ENCODE measurements at places on chromosomes 7 and 10. TPM values are rescaled to one million over a fixed set of nuclear protein-coding genes. Genes with fewer than 3 reads are reported as not detected.

The PVRIG gene
- 2.2 TPM for total RNA-seq

- no peak for ATAC-seq
Measured at GRCh38 chr10:110571093-110571743, 3.7 kb downstream of the SMC3 start.

The ANKRD7 gene
- 0.94 TPM for total RNA-seq

The MSMB gene
- total RNA-seq = not detected

- ATAC-seq = no peak
Measured at GRCh38 chr10:63376560-63377304, 89.0 kb downstream of the JMJD1C start.

The RBM20 gene
- total RNA-seq = 16.0 TPM

- ATAC-seq = peak; percentile 32
Measured at GRCh38 chr7:132345543-132346129, 230.6 kb downstream of the PLXNA4 start.

DNA sequence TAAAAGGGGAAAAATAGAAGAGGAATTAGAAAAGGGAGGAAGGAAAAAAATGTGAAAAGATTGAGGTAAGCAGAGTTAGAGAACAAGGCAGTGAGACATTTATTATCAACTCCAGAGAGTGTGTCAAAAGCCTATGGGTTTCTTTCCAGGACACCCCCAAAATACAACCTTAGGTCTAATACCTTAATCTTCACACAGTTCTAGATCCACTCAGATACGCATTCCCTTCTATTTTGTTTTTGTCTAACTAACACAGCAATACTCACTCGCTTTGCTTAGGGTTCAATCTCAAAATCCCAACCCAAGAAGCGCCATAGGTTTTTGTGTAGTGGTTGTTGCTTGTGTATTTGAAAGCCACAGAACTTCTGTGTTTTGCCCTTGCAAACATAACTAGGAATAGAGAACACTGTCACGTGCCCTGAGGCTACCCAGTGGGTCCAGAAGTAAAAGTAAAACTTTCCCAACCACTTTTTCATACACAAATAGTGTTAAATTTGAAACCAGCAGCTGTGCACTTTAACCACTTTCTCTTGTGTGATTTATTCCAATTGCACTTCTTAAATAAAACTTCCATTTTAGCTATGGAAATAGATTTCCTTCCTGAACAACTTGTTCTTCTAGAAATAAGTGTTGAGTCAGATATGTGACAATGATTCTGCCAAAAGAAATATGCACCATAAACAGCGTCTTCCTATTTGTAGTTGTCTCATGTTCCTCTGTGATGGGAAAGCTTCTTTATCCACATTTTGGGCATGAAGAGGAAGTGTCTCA, 414.7 kb upstream of the GHITM start:
- no peak for ATAC-seq

The ZNF488 gene
- not detected for total RNA-seq

The TMEM236 gene
- not detected for total RNA-seq

The SFMBT2 gene
- total RNA-seq = 15.3 TPM

DNA sequence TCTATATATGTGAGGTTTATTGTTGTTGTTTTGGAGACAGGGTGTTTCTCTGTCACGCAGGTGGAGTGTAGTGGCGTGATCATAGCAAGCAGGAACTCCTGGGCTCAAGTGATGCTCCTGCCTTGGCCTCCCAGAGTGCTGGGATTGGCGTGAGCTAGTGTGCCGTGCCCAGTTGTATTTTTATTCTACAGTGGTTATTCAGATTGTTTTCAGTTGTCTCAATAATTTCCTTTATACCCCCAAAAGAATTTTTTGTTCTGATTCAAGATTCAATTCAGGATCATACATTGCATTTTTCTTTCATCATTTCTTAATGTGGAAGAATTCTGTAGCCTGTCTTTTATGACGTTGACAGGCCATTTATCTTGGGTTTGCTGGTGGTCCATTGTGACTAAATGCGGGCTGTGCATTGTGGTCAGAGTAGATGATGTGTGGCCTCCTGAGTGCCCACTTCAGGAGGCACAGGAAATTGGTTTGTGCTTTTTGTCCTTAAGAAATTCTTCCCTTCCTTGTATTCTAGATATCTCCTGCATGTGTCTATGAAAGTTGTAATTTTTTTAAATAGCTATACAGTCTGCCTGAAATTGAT, 22.9 kb downstream of the RBM33 start:
- ATAC-seq = no peak

DNA sequence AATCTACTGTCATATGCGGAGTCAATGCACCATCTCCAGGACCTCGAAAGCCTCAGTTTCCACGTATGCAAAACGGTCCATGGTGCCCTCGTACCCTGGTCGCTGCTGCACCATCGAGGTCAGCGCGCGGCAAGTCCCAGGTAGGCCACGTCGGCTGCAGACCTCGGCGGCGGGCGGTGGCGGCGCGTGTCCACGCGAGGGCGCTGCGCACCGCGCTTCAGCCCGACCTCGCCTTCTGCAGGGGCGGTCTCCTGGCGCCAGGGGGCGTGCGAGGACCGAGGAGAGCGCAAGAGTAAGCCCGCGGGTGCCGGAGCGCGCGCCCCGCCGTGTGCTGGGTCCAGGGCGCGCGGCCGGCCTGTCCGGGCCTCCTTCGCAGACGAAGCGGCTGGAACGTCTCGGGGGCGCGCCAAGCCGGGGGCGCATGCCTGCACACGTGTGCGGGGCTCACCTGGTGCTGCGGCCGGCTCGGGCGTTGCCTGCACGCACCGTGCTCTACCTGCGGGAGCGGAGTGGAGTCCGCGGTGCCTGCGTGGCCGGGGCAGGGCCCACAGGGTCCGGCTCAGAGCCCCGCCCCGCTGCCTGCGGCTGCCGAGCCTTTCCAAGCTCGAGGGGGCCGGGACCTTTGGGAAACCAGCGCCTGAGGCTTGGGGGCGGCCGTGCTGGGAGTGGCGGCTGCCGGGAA, 54.0 kb downstream of the GLRX3 start:
- ATAC-seq = peak; percentile 91

GRCh38 chr10:69124563-69125268, 738 bp downstream of the VPS26A start:
- ATAC-seq = peak; percentile 12

GRCh38 chr7:111732923-111733322, 170.6 kb upstream of the IMMP2L start:
- no peak for ATAC-seq

- ATAC-seq = peak; percentile 59
Measured at GRCh38 chr7:139131-139530, 53.2 kb upstream of the FAM20C start.

DNA sequence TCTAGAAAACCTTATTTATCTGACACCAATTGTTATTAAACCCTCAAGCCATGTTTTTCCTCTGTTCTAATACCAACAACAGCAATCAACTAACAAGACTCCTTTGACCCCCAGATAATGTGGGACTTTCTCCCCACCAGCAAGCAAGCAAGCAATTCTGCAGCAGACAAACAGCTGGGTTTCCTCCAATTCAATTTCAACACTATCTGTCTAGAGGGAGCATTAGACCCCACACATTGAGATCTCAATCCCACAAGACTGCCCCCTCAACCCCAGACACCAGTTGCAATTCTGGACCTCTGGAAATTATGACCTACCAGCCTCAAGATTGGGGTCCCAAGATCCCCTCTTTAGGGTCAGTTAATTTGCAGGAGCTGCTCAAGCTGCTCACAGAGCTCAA, 89.4 kb upstream of the TMEM26 start:
- ATAC-seq = no peak

DNA sequence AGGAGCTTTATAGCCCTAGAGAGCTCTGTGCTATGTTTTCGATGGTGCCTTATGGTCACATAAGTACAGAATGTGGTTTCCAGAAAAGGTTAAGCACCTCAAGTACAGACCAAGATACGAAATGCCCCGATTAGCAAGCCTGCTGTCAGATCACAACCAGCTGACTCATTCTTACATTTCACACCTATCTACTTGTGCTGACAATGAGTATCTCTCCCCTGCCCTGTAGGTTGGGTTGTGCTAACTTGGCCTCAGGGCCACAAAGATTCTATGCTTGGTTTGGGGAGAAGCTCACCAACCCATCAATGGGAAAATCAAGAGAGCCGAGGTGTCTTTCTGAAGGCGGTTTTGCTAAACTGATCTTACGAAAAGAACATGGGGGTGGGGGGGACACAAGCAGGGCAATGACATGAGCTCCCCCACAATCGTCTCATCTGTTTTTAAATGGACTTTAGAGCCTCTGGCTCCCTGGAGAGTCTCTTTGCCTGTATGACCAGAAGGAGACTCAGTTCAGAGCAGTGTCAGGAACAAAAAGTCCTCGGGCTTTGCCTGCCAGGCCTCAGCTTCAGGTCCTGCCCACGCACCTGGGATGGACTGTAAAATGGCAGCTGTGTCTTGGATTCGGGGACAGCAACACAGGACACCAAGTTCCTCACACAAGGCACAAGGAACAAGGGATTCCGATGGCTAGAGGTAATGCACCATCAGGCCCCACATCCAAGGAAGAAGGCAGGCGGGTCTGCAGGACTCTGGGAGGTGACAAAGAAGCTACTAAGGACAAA, 55.1 kb downstream of the FAM53B start:
- ATAC-seq = peak; percentile 34

The AGMO gene
- not detected for total RNA-seq

The LRIT1 gene
- not detected for total RNA-seq

DNA sequence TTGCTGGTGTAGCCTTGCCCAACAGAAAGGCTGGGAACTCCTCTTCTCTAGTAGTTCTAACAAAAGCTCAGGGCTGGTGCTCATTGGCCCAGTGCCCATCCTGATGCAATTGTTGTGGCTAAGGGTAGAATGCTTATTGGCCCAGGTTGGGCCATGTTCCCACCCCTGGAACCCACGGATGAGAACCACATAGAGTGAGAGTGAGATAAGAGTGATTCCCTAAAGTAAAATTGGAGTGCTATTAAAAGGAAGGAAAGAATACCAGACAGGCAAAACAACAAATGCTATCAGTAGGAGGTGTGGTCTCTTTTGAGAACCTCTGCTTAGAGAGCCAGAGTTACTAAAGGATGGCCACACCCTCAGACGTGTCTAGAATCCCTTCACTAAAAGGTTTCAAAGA, 49.2 kb downstream of the LGI1 start:
- ATAC-seq = no peak

- no peak for ATAC-seq
Measured at GRCh38 chr10:75718991-75719390, 287.6 kb downstream of the LRMDA start.

DNA sequence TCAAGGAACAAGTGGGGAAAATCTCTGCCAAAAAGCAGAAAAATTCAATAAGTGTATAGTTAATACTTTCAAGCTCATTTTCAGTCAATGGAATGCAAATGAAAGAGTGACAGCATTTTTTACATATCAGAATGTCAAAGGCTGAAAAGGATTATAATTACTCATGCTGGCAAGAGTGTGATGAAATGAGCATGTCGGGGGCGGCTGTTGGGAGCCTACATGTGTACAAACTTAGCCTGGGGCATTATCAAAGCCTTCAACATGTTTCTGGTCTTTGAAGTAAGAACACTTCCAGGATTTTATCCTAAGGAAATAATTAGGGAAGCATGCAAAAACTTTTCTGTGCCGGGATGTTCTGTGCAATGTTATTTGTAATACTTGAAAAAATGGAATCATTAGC, 221.7 kb upstream of the LYZL1 start:
- ATAC-seq = no peak

The CACUL1 gene
- total RNA-seq = 18.4 TPM

DNA sequence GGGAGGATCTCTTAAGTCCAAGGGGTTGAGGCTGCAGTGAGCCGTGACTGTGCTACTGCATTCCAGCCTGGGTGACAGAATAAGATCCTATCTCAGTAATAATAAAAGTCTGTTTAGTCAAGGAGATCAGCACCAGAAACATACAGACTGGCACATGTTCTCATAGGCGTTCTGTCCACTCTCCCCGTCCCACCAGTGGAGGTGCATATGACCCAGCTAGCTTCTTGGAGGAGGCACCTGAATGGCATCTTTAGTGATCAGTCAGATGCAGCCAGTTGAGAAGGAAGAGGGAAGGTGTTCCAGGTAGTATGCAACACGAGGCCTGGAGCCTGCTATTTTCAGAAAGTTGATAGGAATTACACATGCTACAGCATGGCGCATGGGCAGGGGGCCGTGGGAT, 45.3 kb upstream of the SVIL start:
- no peak for ATAC-seq

DNA sequence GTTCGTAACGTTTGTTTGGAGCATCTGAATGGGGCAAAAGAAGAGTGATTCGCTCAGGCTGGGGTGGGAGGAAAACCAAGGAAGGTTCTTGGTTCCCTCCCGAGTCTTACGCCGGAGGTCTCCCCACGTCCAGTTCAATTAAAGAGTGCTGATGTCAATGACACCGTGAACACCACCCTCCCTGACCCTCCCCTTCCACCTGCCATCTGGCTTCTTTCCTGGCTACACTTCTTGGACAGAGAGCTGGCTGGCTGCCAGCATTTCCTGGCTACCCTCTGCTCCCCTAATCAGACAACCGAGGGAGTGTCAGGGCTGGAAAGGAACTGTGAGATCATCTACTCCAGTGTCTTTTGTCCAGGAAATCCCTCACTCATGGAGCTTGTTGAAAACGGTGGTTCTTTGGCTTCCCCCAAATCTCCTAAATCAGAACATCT, 24.1 kb upstream of the FFAR4 start:
- ATAC-seq = peak; percentile 91

DNA sequence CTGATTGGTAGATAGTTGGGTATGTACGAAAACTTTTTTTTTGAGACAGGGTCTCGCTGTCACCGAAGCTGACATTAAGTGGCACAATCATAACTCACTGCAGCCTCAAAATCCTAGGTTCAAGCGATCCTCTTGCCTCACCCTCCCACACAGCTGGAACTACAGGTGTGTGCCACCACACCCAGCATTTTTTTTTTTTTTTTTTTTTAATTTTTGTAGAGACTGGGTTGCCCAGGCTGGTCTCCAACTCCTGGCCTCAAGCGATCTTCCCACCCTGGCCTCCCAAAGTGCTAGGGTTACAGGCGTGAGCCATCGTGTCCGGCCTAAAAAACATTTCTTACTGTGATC, 1.5 kb upstream of the LRRC27 start:
- no peak for ATAC-seq

DNA sequence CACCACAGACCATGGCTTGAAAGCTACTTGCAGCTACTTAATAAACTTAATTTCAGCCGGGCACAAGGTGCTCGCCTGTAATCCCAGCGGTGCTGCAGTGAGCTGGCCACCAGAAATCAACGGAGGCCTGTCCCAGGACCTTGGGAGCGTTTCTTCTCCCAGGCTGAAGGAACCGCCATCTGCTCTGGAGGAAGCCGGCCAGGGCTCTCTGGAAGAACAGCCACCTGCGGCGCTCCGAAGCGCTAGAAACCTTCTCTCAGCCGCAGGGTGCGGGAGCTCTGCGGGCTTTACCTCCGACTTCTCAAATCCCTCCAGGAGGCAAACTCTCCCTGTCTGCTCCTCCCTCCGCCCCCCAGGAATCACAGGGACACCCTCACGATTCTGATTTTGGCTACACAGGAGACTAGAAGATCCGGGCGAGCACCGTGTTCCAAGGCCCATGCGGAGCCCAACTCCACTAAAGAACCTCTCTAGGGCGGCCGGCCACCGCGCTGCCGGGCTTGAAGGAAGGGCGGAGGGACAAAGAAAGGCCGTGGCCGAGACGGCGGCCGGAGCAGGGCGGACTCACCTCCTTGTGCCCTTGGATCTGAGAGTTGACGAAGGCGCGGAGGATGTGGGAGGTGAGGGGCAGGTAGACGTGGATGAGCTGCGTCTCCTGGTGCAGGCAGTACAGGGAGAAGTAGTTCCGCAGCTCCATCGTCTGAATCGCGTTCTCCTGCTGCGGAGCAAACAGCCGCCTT, 14.4 kb downstream of the NUDT1 start:
- ATAC-seq = no peak
